COLO829 (cell line): ENCODE measurements at places on chromosomes 13 and 19.

DNA sequence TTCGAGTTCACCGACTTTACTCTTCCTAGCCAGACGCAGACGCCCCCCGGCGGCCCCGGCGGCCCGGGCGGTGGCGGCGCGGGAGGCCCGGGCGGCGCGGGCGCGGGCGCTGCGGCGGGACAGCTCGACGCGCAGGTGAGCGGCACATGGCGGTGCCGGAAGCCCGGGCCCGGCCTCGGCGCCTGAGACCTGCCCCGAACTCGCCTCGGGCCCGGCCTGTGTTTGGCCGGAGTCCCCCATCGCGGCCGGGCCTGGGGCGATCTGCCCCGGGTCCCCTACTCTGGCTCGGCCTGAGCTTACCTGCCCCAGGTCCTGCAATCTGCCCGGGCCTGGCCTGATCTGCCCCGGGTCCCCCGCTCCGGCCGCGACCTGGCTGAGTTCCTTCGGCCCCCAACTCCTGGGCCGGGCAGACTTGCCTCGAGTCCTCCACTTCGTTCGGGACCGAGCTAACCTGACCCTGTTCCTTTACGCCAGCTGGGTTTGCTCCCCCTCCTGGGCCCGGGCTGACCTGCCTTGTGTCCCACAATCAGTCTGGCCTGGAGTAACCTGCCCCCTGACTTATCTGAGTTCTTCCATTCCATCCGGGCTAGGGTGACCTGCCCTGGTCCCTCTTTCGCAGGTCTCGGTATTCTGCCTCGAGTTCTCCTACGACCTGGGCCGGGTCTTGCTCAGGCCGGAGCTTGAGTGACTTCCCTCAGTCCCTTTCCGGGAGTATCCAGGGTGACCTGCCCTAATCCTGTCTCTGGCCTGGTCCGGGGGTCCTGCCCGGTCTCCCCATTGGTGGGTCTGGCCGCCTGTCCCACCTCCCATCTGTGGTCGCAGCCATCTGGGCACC lies 764 bp downstream of the UPF1 start:
- DNase-seq: no peak

GRCh38 chr19:48502350-48503018 lies 9.2 kb downstream of the LMTK3 start:
- no peak for DNase-seq

DNA sequence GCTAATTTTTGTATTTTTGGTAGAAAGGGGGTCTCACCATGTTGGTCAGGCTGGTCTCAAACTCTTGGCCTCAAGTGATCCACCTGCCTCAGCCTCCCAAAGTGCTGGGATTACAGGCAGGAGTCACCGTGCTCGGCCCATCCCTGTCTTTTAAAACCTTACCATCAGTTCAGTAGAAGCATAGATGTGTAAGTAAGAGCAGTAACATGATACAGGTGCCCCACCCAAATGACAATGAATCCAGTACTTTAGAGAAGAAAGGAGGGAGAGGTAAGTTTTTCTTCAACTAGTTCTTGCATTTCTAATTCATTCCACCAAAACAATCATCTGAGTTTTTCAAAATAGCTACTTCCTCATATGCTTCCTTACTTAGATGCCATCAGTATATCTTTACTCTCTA lies 21.9 kb downstream of the SPRY2 start:
- no peak for DNase-seq

GRCh38 chr13:43363156-43363953 lies 340.0 kb downstream of the DNAJC15 start:
- no peak for DNase-seq

GRCh38 chr13:104641309-104641708 lies 1575.1 kb upstream of the SLC10A2 start:
- DNase-seq: peak; percentile 8

DNA sequence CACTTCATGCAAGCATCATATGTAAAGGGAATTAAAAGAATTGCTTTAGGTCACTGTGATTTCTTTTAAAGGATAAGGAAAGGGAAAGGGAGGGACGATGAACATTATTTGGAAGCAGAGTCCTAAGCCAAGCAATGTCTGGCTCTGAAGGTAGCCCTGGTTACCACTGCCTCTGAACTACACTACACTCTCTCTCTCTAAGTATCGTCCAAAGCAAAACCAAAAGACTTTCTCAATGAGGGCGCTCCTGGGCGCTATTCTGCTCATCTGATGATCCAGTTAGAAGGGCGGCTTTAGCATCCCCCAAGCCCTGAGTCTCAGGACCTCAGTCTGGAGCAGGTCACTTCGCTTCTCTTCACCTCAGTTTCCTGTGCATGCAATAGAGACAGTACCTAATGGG lies 26.2 kb downstream of the FOXO1 start:
- DNase-seq: no peak

DNA sequence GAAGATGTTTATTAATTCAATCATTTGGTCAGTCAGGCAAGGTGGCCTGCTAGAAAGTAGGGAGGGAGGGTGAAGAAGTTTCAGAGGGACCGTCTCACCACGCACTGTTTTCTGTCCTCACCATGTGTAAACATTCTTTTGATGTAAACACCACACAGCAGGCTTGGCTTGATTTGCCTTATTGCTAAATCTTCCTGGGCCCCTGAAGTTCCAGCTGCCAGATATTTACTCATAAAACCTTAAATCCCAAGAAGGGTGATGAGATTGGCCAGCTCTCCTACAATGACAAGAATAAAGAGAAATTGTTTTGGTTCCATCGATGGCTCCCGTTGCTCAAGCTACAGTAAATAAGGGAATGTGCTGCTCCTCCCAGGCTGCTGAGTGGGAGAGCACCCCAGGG lies 198.2 kb upstream of the TMTC4 start:
- no peak for DNase-seq

- no peak for DNase-seq
These were observed 74.8 kb upstream of the KLHL1 start for GRCh38 chr13:70183041-70183440.

DNA sequence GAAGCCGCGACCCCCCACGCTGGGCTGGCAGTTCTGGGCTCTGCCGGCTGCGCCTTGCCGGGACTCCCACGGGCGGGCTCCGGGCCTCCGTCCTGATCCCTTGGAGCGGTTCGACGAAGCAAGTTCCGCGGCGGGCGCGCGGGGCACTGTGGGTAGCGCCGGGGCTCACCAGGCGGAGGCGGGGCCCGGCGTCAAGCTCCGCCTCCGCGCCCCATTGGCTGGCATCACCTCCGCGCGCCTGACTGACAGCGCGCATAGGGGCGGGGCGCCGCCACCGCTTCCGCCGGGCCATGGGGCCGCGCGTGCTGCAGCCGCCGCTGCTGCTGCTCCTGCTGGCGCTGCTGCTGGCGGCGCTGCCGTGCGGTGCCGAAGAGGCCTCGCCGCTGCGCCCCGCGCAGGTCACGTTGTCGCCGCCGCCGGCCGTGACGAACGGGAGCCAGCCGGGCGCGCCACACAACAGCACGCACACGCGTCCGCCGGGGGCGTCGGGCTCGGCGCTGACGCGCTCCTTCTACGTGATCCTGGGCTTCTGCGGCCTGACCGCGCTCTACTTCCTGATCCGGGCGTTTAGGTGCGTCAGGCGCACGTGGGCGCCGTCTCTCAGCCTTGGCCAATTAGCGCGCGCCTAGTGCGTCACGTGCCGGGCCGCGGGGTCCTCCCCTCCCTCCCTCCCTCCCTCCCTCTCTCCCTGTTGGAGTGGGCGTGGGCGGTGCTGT lies at the start of gene FAM174C:
Gene FAM174C, plus strand, starts transcription at position 271 of the 716 bp plus-strand sequence. Its CDS starts 20 bp downstream, at position 291.
- DNase-seq: peak; percentile 95

GRCh38 chr13:58620176-58620575 lies 988.6 kb downstream of the PCDH17 start:
- no peak for DNase-seq

DNA sequence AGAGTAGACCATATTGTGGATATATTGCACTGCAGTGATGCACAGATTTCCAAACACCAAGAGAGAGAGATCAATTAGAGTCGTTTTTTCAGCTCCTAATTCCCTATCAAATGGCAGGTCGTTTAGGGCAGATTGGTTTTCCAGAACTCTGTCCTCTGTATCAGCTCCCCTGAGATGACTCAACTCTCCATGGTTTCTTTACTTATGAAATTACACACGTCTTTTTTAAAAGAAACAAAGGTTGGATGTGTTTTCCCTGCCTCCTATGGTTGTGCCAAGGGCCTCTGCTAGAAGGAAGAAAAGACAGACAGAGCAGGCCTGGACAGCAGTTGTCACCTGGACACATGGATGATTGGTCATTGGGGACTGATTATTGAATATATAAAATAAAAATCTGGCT lies 478.1 kb upstream of the NBEA start:
- no peak for DNase-seq

- DNase-seq: no peak
These were observed 418.6 kb downstream of the UQCRFS1 start for GRCh38 chr19:28794301-28794700.

DNA sequence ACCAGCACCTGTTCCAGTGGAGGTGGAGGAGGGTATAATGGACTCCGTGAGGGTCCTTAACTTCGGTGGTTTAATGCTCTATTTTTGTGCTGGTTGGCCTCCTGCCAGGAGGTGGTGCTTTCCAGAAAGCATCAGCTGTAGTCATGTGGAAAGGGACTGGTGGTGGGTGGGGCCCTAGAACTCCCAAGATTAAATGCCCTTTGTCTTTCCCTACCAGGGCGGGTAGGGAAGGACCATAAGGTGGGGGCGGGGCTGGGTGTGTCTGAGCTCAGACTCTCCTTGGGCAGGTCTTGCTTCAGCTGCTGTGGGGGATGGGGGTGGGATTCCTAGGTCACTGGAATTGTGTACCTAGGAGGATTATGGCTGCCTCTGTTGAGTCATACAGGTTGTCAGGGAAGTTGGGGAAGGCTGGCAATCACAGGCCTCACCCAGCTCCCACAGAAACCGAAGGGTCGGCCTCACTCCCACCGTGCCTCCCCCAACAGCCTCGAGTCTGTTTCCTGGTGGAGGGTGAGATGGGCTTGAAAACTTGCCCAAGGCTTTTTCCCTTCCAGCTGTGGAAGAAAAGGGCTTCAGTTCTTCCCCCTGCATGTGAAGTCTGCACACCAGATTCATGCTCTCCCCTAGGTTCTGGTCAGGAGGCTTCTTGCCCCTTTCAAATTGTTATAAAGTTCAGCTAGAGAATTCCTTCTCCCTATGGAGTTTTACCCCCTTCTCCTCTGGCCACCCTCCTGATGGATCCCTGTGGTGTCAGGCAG lies 60.3 kb upstream of the CLDN10 start:
- DNase-seq: peak; percentile 13

DNA sequence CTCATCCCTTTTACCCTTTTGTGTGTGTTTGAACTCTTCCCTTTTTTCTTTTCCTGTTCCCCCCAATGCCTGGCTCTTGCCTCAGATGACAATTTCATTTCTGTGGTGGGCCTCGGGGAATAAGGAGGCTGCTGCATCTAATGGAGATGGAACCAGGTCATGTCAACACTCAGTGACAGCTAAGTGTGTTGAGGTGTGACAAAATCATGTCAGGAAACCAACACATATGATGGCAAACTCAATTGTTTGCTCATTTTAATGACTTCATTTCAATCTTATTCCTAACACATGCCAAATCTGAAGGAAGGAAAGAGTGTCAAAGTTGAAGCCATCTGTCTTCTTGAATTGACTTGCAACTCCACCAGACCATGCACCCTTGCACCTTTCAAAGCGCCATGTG lies 36.7 kb downstream of the TNFSF11 start:
- no peak for DNase-seq

DNA sequence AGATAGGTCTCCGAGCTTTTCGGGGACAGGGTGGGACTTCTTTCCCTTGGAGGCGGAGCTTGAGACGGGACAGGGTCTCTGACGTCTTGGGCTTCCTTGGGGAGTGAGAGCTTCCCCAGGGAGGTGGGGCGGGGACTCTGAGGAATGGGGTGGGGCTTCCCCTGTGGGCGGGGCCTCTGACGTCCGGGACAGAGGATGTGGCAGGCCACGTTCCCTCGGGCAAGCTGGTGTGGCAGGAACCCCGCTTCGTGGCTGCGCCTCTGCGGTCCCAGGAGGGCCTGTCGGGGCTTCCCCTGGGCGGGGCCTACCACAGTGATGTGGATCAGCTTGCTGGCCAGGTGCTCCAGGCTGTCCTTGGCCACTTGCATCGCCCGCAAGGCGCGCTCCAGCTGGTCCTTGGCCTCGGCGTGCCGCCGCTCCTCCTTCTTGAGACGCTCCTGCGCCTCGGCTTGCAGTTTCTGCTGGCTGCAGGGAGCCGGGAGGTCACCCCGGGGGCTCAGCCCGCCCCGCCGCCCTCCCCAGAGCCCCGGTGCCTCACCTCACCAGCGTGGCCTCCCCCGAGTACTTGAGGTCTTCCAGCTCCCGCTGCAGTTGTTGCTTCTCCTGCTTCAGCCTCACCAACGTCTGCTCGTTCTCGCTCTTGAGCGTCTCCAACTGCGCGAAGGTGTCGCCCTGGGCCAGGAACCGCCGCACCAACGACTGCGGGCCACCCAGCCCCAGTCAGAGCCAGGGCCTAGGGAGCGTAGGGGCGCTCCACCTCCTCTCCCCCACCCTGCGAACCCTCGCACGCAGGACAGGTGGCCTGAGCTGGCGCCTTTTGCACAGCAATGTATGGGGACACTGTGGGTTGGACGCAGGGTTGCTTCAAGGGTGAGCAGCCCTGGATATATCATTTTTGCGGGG lies 3.3 kb upstream of the RGL3 start:
- peak; percentile 79 for DNase-seq

DNA sequence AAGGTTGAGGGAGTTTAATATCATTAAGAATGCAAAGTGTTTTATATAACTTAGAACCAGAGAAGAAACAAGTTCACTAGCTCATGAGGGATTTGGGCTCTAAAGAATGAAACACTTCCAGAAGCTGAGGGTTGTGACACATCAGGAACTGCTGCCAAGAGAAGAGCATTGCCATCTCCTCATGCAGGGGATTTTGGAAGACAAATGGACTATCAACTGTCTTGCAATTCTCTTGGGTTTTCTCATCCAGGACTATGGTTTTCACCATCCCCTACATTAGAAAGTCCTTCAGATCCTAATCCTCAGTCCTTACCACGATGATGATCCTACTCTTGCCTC lies 59.7 kb upstream of the KL start:
- DNase-seq: no peak

- no peak for DNase-seq
These were observed 107.8 kb downstream of the KCNRG start for GRCh38 chr13:50123002-50123401.

DNA sequence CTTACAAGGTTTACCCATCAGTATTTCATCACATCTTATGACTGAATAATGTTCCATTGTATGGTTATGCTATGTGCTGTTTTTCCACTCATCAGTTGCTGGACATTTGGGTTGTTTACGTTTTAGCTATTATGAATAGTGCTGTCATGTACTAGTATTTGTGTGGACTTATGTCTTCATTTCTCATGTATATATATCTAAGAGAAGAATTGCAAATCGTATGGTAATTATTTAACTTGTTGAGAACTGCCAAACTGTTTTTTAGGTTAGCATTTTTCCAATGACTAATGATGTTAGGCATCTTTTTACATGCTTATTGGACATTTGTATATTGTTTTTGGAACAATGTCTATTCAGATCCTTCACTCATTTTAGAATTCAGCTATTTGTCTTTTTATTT lies 368.3 kb downstream of the LMO7 start:
- DNase-seq: no peak
